ENCODE measurements at places on chromosomes 16 and 17.
A peak's percentile ranks its signal among the peaks of the same experiment; 100 is the strongest.

GRCh38 chr16:10655415-10655977, 39.2 kb downstream of the TEKT5 start:
- no peak for DNase-seq

DNA sequence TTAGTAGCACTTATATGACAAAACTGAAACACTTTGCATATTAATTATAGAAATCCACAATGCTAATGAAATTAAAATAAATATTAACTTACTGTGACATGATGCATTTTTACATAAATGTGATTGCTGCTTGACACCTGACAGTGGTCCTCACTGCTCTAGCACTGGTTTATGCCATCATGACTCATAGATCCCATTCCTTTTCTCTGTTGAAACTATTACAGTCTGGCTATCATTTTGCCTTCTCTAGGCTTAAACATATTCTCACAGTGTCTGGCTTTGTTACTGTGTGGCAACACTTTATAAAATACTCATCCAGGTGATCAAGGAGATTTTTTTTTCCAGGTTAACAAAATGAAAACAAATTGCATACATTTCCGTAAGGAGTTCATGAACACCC, 108.0 kb downstream of the MRTFB start:
- no peak for DNase-seq

- no peak for DNase-seq
These were observed 1.4 kb upstream of the CYB561 start for GRCh38 chr17:63447471-63448009.

- no peak for DNase-seq
These were observed 78.4 kb downstream of the RPGRIP1L start for GRCh38 chr16:53625221-53625620.

- no peak for DNase-seq
These were observed 169.5 kb upstream of the C17orf78 start for GRCh38 chr17:37206299-37206698.

- DNase-seq: no peak
These were observed 14.4 kb downstream of the ASPSCR1 start for GRCh38 chr17:81991684-81992305.

DNA sequence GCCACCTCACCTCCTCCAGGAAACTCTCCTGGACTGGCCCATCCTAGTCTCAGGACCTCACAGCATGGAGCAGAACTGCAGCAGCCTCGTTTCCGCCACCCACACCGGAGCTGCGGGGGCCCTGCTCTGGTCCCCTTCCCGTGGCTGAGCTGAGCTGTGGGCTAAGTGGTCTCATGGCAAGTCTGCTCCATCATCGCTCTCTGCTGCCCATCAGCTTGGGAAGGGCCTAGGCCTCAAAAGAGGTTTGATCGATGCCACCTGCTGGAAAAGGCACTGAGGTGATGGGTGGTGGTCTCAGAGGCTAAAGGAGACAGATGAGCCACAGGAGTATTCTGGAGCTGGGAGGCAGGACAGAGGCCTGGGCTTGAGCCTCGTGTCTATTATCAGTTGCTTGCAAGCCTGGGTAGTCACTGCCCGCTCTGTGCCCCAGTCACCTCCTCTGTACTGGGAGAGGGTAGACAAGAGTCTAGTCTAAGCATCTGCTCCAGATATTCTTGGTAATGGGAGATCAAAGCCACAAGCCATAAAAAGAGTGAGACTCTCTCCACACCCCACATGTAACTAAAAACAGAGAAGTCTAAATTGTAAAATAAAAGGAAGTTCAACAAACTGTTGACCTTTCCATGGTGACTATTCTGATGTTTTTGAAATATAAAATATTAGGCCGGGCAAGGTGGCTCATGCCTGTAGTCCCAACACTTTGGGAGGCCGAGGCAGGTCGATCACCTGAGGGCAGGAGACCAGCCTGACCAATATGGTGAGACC, 1.6 kb downstream of the ITGAE start:
- DNase-seq: no peak

DNA sequence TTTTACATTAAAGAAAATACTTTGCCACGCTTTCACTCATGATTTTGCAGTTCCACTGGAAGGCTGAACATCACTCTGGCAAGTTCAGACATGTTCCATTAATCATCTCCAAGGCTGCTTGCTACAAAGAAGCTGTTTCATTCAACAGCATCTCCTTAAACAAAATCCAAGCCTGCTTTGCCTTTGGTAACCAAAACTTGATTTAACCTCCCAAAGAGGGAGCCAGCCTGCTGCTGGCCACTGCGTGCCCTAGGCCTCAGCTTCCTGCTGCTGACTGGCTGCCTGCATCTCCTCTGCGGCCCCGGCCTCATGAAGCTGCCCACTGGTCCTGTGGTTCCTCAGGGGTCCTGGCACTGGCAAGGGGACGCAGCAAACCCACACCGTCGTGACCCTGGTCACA, 31.8 kb downstream of the ANKRD11 start:
- DNase-seq: no peak

- no peak for DNase-seq
These were observed 16.6 kb upstream of the PDXDC1 start for GRCh38 chr16:14958323-14958600.

GRCh38 chr16:70568601-70569237, 45.1 kb downstream of the SF3B3 start:
- no peak for DNase-seq

- peak; percentile 71 for DNase-seq
These were observed 259.7 kb downstream of the SEC14L1 start for GRCh38 chr17:77400445-77400870.

DNA sequence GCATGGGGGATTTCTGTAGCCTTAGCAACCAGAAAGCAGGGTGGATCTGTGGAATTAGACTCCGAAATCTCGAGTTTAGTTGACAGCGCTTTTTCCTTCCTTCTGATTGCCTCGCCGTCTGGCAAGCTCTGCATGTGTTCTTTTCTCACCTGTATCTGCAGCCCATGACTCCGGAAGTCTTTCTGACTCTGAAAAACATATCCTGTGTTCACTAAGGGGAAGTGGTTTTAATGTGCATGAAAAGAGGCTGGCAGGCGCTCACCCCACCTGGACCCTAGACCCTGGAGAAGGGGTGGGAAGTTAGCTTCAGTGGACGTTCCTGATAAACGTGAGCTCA, 158.5 kb downstream of the RPTOR start:
- peak; percentile 48 for DNase-seq

DNA sequence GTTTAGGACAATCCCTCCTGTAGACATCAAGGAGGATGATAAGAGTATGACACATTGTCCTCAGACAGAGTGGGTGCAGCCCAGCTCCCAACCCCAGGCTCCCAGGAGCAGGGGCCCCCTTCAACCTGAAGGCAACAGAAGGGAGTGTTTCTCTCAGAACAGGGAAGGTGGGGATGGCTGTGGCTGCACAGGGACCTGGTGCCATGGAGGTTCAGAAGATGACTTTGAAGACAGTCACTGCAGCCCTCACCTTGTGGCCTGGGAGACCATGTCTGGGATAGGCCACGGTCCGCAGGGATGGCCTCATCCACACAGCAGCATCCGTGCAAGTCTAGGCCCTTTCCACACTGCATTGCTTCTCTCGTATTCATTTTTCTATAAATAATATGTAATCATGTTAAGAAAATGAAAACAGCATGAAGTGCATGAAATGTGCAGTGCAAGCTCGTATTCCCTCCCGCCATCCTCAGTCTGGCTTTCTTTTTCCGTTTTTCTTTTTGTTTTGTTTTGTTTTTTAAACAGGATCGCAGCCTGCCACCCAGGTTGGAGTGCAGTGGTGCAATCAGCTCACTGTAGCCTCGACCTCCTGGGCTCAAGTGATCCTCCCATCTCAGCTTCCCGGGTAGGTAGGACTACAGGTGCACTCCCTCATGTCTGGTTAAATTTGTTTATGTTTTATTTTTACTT, 71.1 kb downstream of the METRNL start:
- no peak for DNase-seq

- DNase-seq: no peak
These were observed 58.3 kb downstream of the RAI1 start for GRCh38 chr17:17739388-17740066.

- no peak for DNase-seq
These were observed 1032.2 kb downstream of the CDH11 start for GRCh38 chr16:64089697-64090096.

DNA sequence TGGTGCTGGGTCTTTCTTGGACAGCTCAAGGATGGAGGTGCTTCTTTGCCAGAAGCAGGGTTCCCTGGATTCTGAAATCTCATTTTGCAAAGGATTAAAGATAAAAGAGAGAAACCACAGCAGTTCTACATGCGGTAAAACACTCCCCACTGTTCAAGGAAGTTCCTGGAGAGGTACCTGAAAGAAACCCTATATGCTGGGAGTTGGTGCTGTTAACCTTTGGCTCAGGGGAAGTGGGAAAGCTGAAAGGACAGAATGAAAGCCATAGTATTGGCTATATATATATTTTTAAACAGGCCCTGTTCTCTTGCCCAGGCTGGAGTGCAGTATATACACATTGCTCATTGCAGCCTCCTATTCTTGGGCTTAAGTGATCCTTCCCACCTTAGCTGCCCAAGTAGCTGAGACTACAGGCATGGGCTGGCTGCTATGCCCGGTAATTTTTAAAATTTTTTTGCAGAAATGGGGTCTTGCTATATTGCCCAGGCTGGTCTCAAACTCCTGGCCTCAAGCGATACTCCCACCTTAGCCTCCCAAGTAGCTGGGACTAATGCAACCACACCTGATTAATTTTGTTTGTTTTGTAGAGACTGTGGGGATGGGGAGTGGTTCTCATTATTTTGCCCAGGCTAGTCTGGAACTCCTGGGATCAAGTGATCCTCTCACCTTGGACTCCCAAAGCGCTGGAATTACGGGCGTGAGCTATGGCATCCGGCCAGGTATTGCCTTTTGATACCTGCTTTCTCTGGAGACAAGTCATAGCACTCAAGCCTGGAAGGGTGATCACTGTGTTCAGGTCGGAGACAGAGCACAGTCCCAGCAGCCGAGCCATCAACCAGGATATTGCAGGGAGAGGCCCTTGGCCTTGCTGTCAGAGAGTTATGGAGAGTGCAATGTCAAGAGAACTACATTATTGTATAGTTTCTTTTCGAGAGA, 55.2 kb downstream of the MSI2 start:
- no peak for DNase-seq
